ENCODE measurements at places on chromosomes 16 and 17. TPM values are rescaled to one million over a fixed set of nuclear protein-coding genes. Genes with fewer than 3 reads are reported as not detected.

TNRC6C gene
- total RNA-seq: 45.3 TPM

PLK1 gene
- total RNA-seq: 3.0 TPM

LGALS9B gene
- total RNA-seq: not detected

ORC6 gene
- total RNA-seq: 0.63 TPM

CHRNE gene
- 0.60 TPM for total RNA-seq

LGALS3BP gene
- 250 TPM for total RNA-seq

Data from ovary (tissue), 10 donors.